CD8-positive, alpha-beta T cell (primary cell): ENCODE measurements at places on chromosomes 2 and 18.

DNA sequence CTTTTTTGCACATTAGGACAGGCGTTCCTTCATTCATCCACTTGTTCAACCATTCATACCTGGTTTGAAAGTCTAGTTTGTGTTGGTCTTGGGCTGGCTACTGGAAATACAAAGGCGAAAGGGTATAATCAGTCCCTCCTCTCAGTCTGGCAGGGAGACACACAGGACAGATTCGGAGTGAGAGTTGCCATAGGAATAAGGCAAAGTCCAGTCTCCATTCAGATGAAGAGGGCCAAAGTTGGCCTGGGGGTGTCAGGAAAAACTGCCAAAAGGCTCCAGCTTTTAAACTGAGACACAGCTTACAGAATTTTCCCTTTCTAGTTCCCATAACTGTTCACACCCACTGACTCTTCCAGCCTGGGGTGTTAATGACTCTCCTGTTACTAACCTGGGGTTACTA, 96.3 kb upstream of the AQP4 start:
- no peak for DNase-seq

DNA sequence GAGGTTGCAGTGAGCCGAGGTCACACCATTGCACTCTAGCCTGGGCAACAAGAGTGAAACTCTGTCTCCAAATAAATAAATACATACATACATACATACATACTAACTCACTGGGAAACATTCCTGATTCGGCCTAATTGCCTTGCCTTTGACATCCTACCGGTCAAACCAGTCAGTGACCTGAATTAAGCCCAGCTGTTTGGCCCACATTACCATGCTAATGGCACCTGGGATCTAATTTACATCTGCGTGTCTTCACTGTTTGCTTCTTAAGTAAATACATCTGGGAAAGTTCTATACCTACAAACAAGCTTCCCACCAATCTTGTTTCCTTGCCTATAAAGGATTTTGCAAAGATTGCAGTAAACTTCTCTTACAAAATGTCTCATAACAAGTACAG, 230.2 kb upstream of the ZC3H15 start:
- DNase-seq: no peak

- DNase-seq: no peak
Measured at GRCh38 chr2:25614711-25615110, 58.7 kb downstream of the DTNB start.

DNA sequence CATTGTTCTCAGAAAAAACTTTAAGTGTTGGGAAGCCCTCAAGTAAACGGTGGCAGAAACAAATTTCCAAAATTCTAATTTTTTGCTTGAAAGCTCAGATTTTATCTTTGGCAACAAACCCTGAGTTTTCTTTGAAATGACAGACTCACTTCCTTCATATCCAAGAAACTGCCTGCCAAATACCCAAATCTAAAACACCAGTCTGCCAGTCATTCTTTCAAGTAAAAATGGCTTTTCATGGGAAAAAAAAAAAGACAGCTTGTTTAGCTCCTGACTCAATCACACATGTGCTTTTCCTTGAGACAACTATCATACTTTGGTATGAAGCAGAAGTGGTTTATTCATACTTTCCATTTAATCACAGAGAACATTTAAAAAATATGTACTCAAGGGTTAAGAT, 40.6 kb upstream of the CSRNP3 start:
- DNase-seq: no peak

DNA sequence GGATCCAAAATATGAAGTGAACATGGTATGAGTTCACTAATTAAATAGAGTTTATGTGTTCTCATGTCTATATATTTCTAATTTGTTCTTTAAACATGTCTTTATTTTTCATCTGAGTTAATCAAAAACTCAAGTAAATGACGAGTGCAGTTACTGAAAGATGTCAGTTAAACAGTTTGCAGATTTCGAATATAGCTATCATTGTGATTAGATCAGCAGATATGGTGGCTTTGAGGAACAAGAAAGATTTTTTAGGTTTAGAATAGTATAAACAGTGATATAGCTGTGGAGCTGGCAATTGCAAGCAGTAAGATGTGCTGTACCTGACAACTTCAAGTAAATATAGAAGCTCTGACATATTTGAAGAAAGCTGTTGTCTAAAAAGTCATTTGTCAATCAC, 49.7 kb downstream of the TANK start:
- no peak for DNase-seq

DNA sequence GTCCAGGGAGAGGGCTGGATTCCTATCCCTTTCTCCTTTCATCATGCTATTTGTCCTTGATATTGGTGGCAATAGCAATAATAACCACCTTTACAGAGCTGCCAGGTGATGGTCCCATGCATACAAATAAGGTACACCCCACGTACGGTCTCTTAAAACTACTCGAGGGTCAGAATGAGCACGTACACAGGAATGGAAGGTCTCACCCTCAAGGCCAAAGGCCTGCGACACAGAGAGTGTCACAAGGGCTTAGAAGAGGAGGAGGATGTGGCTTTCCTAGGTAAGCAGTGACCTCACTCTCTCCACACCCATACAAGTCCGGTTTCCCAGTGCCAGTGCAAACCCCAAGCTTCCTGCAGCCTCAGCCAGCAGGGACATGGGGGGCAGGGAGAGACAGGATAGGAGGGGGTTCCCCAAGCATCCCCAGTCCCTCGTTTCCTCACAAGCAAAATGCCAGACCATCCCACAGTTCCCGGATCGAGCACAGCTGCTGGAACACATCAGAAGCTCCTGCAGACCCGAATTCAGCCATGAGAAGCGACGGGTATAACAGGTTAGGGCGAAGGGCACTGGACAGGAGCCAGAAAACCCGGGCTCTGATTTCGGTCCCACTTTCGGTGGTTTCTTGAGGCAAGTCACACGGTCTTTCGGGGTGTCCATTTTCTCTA, 49.2 kb downstream of the PLB1 start:
- DNase-seq: no peak

DNA sequence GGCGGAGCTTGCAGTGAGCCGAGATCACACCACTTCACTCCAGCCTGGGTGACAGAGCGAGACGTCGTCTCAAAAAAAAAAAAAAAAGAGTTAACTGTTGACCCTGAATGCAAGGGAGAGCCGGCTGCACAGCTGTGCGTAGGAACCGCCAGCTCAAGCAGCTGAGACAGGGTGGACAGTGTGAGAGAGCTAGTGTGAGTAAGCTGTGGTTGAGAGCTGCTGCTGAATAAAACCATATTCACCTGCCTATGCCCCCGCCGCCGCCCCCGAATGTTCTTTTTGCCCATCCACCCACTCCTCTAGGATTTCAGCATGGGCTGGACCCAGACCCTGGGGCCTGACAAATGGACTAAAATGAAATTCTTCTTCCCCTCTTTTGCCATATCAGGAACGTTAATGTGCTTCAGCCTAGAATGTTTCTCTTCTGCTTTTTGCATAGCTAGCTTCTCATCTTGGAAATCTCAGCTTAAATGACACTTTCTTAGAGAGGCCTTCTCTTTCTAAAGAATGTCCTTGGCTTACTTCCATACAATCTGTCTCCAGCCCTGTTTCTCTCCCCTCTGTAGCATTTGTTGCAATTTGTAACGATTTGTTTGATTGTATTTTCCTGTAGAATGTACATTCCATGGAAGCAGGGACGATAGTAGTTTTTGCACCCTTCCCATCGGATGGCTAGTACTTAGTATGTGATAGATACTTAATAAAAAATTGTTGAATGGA, 142.7 kb downstream of the KLHL14 start:
- DNase-seq: no peak

DNA sequence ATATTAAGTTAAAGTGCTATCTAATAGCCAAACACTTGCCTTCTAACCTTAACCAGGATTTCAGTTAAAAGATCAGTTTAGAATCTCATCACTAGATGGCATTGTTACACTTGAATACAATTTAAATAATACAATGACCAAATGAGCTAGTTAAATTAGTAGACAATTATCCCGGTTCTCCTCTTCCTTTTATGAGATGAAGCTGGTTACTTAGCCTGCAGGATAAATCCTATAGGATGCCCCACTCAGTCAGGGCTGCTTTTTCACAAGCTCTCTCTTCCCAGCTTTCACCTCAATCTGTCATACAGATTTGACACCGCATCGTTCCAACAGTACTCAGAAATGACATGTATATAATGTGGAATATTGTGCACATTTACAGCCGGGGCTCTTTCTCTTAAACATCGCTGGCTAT, 678.8 kb downstream of the KCNJ3 start:
- DNase-seq: no peak

- DNase-seq: no peak
Measured at GRCh38 chr2:238955648-238956531, 108.0 kb downstream of the TWIST2 start.

DNA sequence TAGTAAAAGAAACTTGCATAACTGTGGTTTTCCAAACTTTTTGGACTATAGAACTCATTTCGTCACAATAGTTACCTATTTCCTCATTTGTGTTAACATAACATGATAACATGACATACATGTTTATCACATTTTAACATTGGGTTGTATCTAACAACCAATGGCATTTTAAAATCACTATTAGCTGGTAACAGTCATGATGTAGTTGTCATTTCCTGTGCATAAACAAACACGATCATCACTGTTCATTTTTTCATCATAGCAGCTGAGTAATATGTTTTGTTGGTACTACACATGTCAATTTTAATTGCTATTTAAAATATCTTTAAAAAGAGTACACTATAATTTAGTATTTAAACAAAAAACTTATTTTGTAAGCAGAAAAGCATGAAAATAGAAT, 402.4 kb downstream of the SATB2 start:
- DNase-seq: no peak

DNA sequence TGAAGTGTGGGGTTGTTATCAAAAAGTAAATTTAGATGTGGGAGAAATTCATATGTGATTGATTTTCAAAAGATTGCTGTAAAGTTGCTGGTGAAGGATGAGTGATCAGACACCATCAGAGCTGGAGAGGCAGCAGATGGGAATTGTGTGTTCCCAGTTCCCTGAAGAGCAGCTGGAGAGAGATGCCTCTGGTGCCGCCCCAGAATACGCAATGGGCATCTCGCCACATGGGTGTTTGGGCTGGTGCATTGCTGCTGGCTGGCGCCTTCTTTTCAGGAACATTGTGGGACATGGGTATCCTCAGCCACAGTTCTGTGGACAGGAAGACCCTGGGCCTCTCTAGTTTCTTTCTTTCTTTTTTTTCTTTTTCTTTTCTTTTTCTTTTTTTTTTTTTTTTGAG, 11.9 kb downstream of the ATG4B start:
- no peak for DNase-seq

- DNase-seq: no peak
Measured at GRCh38 chr2:199943373-199943772, 11.9 kb downstream of the TYW5 start.

DNA sequence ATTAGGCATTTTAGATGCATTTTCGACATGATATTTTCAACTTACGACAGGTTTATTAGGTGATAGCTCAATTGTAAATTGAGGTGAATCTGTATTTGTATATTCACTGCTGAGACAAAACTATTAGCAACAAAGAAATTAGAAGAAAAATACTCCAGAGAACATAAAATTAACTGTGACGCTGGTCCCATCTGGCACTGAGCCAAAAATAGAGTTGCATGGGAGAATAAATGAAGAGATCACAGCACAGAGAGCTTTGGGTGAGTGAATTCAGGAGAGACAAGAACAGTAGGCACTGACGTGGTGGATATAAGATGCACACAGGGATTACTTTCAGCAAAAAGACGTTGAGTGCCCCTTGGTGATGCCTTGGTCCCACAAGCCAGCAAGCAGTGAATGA, 306.2 kb upstream of the RAB6C start:
- no peak for DNase-seq

GRCh38 chr2:14932285-14932684, 299.8 kb downstream of the LRATD1 start:
- DNase-seq: no peak

DNA sequence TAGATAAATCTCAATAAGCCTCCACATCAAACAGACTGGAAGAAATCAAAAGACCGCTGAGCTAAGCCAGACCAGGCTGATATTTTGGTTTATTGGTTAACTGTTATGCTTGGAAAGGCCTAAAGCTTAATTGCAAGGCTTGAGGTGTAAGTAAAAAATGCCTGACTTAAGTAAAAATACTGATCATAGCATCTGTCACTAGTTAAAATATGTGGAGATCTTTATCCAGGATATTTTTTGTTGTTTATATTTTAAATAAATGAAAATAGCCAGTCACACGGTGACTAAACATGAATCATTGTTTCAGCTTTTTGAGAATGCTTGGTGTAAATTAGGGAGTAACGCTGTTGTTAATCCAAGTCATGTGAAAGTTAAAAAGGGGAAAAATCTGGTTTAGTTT, 127.9 kb downstream of the THADA start:
- DNase-seq: no peak
